ENCODE measurements at places on chromosomes 1 and 21.
A peak's percentile ranks its signal among the peaks of the same experiment; 100 is the strongest.

DNA sequence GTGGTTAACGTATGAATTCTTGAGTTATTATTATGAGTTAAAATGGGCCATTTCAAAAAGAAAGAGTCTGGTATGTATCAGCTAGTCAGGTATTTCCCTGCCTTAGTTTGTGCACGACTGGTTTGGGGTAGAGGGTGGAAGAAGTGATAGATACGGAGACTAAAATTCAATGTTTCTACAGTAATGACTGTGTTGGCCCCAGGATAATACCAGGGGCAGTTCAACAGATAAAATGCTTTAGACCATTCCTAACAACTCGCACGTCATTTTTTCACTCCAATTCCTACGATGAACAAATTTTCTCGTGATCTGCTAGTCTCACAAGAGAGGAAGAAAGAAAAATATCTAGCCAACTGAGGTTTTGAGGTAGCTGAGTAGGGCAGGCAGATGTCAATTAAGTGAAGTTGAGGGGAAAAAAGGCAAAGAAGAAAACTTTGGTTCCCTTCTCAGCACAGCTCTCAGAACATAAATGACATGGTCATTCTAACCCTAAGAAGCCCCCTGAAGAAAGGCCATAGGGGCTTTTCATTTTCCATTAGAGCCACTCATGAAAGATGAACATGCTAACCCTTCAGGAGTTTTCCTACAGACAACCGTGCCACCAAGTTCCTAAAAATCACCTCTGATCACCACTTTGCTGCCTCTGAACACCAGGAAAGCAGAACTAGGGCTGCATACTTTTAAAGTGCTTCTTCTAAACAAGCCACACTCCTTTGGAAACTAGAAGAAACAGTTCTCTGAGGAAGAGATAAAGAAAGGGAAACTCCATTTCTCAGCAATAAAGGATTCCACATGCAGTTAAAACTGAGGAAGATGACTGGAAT, 5.6 kb downstream of the MCOLN2 start:
- no peak for DNase-seq

DNA sequence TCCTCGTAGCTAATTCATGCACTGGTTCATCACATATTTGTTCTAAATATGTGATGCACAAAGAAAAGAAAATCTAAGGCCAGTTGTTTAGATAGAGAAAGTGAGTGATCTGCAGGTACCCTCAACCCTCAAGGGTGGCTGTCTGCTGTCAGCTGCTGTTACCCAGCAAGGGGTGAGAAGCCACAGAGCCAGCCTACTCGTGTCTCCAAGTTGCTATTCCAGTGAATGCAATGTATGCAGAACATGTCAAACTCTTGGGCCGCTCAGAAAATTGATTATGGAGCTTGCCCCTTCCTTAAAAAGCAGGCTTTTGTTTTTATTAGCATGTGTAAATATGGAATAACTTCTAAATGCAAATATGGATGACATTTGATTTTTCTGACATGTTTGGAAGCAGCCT, 336.3 kb upstream of the ST6GALNAC5 start:
- no peak for DNase-seq

- no peak for DNase-seq
These were observed 93.9 kb upstream of the KCNA3 start for GRCh38 chr1:110768605-110769004.

GRCh38 chr1:55877437-55878232, 662.5 kb upstream of the USP24 start:
- DNase-seq = no peak

- no peak for DNase-seq
These were observed 50.8 kb downstream of the HS2ST1 start for GRCh38 chr1:86965012-86965826.

GRCh38 chr1:156119503-156120209, 5.1 kb downstream of the LMNA start:
- no peak for DNase-seq

DNA sequence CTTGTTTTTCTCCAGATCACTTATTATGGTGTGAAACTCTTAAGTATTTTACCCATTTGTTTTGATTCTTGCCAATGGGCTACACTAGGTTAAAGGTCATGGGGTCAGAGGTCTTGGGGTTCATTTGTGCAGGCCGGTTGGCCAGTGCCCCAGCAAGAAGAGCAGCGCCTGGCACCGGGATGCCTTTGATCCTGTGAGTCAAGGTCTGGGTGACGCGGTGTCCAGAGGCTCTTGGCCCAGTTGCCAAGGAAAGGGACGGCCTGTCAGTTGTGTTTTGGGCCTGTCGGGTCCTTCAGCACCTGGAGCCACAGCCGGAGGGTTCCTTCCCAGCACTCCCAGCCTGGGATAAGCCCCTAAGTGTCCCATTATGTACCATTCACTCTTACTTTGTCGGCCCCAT, 25.1 kb downstream of the RHBG start:
- DNase-seq = no peak

DNA sequence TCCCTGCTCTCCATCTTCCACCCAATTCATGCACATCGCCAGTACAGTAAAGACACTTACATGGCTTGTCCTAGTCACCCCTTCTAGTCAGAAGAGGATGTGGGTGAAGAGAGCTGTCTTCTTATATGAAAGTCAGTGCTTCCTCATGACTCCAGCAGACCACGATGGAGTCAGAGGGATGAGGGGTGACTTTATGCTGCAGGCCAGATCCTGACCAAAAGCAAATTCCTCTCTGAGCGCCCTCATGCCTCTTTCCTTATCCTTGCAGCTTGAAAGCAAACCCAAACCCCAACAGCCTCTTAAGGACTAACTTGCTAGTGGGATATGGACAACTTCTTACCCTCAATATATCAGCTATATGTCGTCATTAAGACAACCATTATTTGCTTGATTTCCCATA, 348.2 kb upstream of the DUSP10 start:
- DNase-seq = no peak

GRCh38 chr1:22174446-22175220, 31.7 kb upstream of the WNT4 start:
- DNase-seq = no peak

- no peak for DNase-seq
These were observed 19.8 kb downstream of the KMO start for GRCh38 chr1:241551759-241552638.

- no peak for DNase-seq
These were observed 59.0 kb upstream of the BTG3 start for GRCh38 chr21:17671733-17672132.

DNA sequence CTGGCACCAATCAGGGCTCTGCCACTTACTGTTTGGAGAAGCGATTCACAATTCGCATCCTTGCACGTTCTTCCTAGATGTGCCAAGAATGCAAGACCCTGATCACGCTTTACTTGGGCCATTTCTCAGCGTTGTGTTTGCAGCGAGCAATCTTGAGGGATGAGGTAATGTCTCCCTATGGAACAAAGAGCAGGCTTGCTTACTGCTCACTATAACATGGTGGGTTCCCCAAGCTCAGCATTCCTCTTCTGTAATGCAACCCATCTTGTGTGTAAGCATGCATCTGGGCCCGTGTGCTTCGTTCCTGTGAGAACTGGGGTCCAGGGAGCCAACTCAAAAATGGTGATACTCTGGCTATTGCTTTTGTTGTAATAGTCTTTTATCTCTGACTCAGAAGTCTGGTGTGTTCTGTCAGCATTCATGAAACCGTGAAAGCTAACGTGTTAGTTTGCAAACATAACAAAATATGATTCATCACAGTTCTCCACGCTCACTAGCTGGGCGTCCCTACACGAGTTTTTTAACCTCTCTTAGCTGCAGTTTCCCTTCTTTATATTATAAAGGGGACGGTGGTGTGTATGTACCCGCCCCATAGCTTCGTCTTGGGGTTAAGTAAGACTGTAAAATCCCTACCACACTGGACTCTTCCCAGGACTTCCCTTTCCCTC, 33.3 kb downstream of the DNTTIP2 start:
- peak; percentile 71 for DNase-seq

DNA sequence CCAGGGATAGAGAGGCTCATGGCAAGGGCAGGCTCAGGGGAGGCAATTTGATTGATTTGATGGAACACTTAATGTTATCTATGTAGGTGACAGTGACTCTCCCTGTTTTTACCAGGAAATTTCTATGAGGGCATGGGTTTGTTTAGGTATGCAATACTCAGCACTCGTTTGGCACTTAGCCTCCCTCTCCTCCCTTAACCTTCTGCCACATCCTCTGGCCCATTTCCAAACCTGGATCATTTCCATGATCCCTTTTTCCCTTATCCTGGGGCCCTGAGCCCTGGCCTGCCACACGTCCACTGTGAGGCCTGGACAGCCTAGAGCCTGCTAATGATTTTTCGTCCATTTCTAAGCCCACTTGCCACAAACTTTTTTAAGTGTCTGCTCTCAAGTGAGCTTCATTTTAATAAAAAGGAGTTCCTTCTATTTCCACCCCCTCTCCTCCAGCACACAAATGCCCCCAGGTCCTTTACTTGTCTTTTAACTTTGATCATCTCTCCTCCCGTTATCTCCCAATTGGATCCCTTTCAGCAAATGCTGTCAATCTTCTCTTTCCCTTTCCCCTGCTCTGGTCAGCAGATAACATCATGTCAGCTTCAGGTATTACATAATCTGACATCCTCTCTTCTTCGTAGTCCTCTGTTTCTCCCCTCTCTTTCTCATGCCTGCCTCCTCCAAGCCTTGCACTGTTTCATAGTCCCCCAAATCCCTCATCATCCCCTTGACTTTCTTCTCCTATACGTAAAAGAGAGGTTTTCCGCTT, 37.8 kb upstream of the GADD45A start:
- DNase-seq = no peak

DNA sequence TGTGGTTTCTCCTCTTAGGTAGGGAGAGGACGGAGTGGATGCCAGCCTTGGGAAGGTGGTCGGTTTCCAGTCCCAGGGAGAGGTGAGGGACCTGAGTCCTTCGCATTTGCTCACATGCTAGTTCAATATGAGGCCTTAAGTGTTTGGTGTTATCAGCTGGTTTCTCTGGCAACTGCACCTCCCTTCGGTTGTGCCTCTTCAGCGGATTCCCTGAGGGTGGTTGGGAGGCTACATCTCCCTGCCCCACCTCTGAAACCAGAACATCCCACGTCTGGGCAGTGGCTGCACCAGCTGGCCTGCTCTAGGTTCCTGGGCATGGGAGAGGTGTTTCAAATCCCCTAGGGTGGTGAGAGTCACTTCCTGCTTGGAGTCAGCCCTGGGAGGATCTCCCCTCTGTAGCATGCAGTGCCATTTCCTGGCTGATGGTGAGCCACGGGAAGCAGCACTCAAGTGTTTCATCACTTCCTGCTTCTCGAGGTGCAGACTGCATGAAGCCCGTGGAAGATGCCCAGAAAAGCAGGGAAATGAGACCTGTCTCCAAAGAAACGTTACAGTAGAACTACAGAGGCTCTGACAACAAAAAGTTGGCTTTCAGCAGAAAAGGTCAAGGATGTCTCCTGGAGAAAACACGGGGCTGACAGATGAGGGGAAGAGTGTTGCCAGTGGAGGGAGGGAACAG, 4.5 kb downstream of the TMEM125 start:
- no peak for DNase-seq

- no peak for DNase-seq
These were observed 38.8 kb downstream of the RIPK4 start for GRCh38 chr21:41727784-41728763.

DNA sequence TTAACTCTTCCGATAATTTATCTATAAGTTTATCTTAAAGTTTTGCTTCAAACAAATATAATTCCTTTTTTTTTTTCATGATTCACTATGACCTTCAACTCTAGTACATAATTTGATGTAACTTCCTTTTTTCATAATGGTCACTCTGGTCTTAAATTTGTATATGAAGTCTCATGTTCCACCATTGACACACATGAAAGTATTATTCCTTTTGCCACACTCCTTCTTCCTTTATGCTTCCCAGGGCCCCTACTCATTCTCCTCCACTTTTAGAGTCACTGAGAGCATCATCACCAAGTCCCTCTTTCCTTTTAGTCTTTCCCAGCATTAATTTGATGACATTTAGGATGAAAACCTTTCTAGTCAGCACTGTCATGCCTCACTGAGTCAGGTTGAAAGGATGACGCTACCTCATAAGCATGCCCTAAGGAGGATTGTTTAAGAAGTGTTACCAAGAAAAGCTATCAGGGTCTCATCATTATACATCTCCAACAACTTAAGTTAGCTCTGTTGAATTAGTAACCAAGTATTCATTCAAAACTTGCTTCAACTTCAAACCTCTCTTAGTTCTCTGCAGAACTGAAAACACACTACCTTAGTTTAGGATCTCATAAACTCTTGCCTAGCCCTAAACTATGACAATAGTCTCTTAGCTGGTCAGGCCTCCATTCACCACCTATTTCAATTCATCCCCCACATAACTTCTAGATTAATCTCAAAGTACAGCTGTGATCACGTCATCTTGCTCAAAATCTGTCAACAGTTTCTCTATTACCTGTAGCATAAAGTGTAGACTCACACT, 14.5 kb downstream of the AUNIP start:
- peak; percentile 31 for DNase-seq

DNA sequence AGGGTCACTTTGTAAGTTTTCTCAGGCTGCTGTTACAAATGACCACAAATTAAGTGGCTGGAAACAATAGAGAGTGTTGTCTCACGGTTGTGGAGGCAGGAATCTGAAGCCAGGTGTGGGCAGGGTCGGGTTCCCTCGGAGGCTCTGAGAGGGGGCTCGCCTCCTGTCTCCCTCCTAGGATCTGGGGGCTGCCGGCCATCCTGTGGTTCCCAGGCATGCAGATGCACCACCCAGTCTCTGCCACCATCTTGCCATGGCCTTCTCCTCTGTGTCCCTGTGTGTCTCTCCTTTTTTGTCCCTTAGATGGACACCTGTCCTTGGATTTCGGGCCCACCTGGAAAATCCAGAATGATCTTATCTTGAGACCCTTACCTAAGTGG, 4.8 kb downstream of the TP73 start:
- DNase-seq = no peak

DNA sequence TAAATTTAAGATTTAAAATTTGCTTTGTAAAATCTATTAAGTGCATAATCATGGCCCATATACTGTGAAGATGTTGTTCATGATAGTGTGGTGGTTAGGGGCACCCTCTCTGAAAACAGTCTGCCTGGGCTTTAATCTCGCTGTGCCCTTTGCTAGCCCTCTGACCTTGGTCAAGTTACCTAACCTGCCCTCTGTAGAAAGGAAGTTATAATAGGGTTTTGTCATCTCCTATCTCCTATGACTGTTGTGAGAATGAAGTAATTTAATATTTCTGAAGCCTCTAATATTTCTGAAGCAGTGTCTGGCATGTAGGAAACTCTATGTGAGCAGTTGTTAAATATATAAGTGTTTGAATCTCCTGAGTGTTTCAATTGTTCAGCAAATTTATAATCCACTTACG, 116.6 kb upstream of the IVNS1ABP start:
- DNase-seq = no peak

DNA sequence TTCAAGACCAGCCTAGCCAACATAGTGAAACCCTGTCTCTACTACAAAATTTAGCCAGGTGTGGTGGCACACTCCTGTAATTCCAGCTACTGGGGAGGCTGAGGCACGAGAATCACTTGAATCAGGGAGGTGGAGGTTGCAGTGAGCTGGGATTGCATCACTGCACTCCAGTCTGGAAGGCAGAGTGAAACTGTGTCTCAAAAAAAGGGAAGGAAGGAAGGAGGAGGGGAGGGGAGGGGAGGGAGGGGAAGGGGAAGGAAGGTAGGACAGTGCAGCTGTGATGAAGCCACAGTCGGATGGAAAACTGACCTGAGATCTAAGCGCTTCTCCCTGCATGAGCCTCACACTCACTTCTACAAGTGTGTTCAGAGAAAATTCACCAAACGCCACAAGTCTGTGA, 22.0 kb upstream of the FHAD1 start:
- no peak for DNase-seq

GRCh38 chr1:107575226-107575625, 389.8 kb downstream of the VAV3 start:
- DNase-seq = no peak

Measured in epithelial cell of proximal tubule (primary cell).